ENCODE measurements at places on chromosomes 6 and 20.

GRCh38 chr20:13012886-13013285, 4.1 kb downstream of the SPTLC3 start:
- no peak for DNase-seq

GRCh38 chr20:16017656-16018055, 555.6 kb downstream of the KIF16B start:
- DNase-seq: no peak

GRCh38 chr6:104685871-104686549, 173.7 kb downstream of the HACE1 start:
- no peak for DNase-seq

- no peak for DNase-seq
Observed at GRCh38 chr6:111681860-111682259, 76.2 kb upstream of the TRAF3IP2 start.

DNA sequence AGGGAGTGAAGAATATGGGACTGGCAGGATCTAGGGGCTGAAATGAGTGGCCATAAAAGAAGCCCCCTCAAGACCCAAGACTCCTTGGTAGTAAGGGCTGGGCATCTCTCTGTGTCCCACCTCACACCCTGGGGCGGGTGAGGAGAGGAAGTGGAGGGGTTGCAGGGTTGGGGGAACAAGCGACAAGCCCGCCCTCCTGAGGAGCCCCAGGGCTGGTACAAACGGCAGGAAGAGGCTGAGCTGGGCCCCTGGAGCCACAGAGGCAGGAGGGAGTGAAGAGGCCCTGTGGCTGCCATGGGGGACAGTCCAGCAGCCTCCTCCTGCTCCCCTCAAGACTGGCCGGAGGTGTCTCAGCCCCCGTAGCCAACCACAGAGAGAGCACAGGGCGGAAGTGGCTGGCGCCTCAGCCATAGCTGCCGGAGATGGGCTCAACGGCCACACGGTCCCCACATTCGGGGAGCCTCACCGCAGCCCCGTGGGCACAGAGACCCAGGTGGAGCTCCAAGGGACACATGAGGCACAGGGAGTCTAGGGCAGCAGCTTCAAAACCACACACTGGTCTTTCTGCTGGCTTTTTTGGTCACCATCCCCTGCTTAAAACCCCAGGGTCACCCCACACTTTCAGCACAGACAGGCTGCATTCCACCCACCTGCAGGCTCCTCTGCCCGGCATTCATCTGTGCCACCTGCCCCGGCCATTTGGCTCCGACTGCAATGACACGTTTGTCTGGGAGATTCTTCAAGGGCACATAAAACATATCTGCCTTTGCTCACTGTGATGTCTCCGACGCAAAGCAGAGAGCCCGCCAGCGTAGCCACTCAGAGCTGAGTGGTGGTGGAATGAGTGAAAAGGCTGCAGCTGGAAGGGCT, 524 bp downstream of the C20orf203 start:
- no peak for DNase-seq

- no peak for DNase-seq
Observed at GRCh38 chr6:63403725-63404124, 83.9 kb upstream of the LGSN start.

Measured in retina (tissue), 1 donor.